ENCODE measurements at places on chromosomes 12 and 14. TPM values are rescaled to one million over a fixed set of nuclear protein-coding genes. Genes with fewer than 3 reads are reported as not detected.

The PZP gene
- total RNA-seq: not detected

The RACGAP1 gene
- total RNA-seq: 72.2 TPM

The CLEC4C gene
- not detected for total RNA-seq

The RNF10 gene
- 279 TPM for total RNA-seq

The GPX2 gene
- total RNA-seq: not detected

The C12orf50 gene
- not detected for total RNA-seq

The SALL2 gene
- total RNA-seq: 0.31 TPM

The CREBL2 gene
- 15.5 TPM for total RNA-seq

The CIROP gene
- not detected for total RNA-seq

The DNAJC22 gene
- total RNA-seq: not detected

The DNAI7 gene
- total RNA-seq: not detected

The ENDOU gene
- total RNA-seq: not detected

The FAR2 gene
- total RNA-seq: 13.5 TPM
